ENCODE measurements at places on chromosomes 2 and 18.

- DNase-seq, result no peak
Observed at GRCh38 chr2:8217468-8218030, 464.3 kb upstream of the ID2 start.

DNA sequence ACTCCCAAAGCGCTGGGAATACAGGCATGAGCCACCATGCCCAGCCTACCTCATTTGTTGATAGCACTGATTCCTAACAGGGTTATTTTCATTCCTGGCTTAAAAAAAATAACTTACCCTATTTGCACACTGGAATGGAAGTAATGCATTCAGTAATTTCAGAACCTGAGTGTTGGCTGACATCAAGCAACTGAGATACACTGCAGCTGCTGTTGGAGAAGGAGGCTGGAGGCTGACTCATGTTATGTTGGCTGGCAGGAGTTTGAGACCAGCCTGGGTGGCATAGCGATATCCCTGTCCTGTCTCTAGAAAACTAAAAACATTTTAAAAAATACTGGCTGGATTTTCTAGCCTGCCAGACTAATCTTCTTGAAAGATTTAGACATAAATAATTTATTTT, 385.1 kb upstream of the MEX3C start:
- no peak for DNase-seq

- DNase-seq, result no peak
Observed at GRCh38 chr2:116874021-116874420, 940.5 kb upstream of the DDX18 start.

GRCh38 chr2:170092436-170093060, 85.4 kb upstream of the MYO3B start:
- DNase-seq, result no peak

- no peak for DNase-seq
Observed at GRCh38 chr2:229335877-229336346, 64.8 kb upstream of the PID1 start.

Data from NCI-H187 (cell line).